Activated CD8-positive, alpha-beta memory T cell treated with anti-CD3 and anti-CD28 coated beads, Interleukin-2, amount 50 U/mL, for 48 hours (primary cell): ENCODE measurements at places on chromosomes 6 and 20.

- no peak for DNase-seq
Observed at GRCh38 chr6:1498491-1499113, 109.2 kb downstream of the FOXF2 start.

DNA sequence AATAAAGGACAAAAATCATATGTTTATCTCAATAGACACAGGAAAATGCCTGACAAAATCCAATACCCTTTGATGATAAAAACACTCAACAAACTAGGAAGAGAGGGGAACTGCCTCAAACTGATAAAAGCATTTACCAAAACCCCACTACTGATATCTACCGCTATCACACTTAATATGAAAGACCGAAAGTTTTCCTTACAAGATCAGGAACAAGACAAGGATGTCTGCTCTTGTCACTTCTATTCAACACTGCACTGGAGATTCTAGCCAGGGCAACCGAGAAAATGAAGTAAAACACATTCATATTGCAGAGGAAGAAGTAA, 25.1 kb downstream of the GZF1 start:
- DNase-seq = no peak

DNA sequence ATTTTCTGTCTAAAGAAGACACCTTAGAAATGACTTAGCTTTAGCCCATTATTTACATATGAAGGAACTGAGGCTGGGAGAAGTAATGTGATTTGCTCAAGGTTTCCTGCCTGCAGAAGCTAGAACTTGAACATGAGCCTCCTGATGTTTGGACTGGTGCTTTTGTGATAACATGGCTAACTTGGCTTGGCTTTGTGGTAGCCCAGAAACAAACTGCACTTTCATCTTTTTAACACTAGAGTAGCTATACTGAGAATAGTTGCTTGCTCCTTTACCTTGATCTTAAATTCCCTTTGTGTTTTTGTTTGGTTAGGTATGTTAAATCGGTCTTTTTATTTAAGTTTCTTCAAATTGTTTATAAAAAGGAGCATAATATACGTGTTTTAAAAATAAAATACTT, 163.5 kb upstream of the MANEA start:
- DNase-seq = no peak

- DNase-seq = no peak
Observed at GRCh38 chr6:15441215-15441868, 195.5 kb downstream of the JARID2 start.
